ENCODE measurements at places on chromosomes 16 and 17. TPM values are rescaled to one million over a fixed set of nuclear protein-coding genes. Genes with fewer than 3 reads are reported as not detected.

DNA sequence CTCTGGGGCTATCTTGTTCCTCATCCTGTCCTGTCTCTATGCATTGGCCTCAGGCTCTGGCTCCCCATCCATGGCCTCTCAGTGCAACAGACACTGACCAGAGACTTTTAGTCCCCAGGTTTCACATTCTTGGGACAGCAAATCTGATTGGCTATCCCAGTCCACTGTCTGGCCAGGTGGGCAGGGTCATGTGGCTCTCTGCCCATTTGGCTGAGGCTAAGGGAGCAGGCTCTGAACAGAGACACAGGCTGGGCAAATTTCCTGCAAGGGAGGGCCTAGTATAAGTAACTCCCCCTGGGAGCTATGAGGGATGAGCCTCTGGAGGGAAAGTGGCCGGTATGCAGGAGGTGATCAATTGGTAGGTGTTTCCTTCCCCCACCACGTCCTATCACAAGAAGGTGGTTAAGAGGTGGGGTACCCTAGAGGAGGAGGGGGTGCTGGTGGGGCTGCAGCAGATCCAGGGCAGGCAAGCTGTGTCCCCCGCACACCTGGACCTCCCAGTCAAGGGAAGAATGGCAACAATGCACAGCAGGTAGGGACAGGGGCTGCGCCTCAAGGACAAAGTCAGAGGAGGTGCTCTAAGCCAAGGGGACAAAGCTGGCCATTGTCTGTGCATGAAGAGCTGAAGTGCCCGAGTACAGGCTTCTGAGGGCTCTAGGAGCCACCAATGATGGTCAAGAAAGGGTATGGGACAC is 13.2 kb downstream of the XYLT2 start:
- DNase-seq, result no peak

C1QTNF8 gene
- total RNA-seq, result not detected

- no peak for DNase-seq
These were observed 271.3 kb upstream of the ZFHX3 start for GRCh38 chr16:73319261-73319660.

MYOCD gene
- 20.5 TPM for total RNA-seq

GRCh38 chr17:56125830-56126819 is 27.1 kb upstream of the ANKFN1 start:
- no peak for DNase-seq

GRCh38 chr16:1787322-1788094 is 4.7 kb downstream of the NUBP2 start:
- DNase-seq, result peak; percentile 16

DNA sequence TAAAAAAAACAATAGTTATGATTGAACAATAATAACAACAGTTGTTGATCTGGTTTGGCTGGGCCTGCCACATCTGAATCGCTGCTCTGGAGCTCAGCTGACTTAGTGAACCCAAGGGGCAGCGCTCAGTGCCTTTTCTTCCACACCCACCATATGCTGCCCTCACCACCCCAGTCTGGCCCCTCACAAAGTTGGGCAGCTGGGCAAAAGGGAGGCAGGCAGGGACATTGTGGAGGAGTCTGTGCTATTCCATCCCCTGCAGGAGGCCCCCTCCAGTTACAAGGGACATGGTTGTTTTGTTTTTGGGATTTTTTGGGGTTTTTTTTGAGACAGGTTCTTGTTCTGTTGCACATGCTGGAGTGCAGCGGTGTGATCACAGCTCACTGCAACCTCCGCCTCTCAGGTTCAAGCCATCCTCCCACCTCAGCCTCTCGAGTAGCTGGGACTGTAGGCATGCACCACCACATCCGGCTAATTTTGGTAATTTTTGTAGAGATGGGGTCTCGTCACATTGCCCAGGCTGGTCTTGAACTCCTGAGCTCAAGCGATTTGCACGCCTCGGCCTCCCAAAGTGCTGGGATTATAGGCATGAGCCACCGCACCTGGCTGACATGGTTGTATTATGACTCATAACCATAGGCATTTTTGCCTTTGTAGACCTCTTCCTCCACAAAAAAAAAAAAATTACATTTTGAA is 8.6 kb upstream of the PECAM1 start:
- DNase-seq, result no peak

GRCh38 chr16:77468831-77469230 is 34.0 kb upstream of the ADAMTS18 start:
- DNase-seq, result no peak

DNA sequence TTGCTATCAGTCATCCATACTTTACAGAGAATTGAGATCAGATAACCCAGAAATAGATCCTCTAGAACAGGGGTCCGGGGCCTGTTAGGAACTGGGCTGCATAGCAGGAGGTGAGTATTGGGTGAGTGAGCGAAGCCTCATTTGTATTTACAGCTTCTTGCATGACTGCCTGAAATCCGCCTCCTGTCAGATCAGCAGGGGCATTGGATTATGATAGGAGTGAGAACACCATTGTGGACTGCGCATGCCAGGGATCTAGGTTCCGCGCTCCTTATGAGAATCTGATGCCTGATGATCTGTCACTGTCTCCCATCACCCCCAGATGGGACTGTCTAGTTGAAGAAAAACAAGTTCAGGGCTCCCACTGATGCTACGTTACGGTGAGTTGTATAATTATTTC is 13.0 kb upstream of the SCIMP start:
- no peak for DNase-seq

DNA sequence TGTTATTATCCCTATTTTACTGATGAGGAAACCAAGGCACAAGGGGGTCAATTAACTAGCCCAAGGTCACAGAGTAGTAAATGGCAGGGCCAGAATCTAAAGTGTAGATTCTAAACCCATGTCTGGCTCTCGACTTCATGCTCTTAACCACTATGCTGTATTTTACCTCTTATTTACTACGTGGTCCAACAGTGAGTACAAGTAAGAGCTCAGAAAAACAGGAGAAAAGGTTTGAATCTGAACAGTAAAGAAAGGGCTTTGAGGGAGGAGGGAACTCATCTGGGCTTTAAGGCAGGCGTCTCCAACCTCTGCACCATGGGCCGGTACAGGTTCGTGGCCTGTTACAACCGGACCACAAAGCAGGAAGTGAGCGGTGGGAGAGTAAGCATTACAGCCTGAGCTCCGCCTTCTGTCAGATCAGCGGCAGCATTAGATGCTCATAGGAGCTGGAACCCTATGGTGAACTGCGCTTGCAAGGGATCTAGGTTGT is 62.9 kb downstream of the SMURF2 start:
- DNase-seq, result no peak

RMI2 gene
- total RNA-seq, result 46.3 TPM

DNA sequence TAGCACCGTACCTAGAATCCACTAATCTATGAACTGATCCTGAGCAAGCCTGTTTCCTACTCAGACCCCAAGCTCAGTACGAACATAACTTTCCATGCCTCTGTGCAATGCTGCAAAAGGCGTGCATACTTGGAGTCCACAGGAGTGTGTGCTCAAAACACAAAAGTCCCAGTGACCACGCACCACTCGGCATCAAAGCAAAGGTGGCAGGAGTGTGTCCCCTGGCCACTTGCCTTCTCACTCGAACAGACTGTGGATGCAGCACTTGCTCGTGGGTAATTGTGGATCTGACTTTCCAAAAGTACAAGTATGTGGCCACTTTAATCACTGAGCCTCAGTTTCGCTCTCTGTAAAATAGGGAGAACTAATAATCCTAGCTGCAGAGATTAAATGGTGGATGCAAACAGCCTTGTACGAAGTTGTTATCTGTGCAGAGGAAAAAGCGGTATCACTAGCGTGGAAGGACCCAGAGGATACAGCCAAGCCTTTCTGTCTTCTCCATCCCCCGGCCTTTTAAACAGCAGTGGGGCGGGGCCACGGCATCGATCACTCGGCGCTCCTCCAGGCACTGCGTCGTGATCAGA is 311 bp upstream of the KDM8 start:
- DNase-seq, result peak; percentile 94

LYRM9 gene
- total RNA-seq, result 2.9 TPM

DNA sequence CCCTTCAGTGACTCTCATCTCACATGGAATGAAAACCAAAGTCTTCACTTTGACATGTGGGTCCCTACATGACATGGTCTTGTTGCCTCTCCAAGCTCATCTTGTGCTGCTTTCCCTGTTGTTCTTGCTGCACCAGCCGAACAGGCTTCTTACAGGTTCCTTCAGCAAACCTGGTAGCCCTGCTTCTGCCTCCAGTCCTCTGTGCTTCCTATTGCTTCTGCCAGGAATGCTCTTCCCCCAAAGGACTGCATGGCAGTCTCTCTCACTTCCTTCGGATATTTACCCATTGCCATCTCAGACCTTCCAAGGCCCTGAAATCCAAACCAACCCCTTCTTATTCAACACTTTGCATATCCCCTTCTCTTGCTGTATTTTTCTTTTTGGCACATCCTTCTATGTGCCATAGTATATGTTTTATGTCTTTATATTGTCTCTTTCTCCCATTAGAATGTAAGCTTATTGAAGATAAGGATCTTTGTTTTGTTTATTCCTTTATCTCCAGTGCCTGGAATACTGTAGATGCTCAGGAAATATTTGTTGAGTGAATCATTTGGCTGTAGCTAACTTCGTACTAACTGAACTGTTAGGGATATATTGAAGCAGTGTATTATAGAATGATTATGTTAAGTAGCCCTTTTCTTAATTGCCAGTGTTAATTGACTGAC is 57.9 kb upstream of the SLC12A3 start:
- no peak for DNase-seq

- no peak for DNase-seq
These were observed 56.9 kb downstream of the TIMM22 start for GRCh38 chr17:1053661-1054360.

GRCh38 chr16:4048481-4048880 is 67.8 kb downstream of the ADCY9 start:
- DNase-seq, result no peak

- no peak for DNase-seq
These were observed 59.2 kb downstream of the BMERB1 start for GRCh38 chr16:15493466-15494180.

STAT5B gene
- total RNA-seq, result 38.4 TPM

GRCh38 chr17:74972107-74972972 is at the start of gene HID1:
TSS of gene HID1 (minus strand) at chr17:74972759. CDS start at chr17:74972656, 103 bp downstream.
- DNase-seq, result peak; percentile 81

DNA sequence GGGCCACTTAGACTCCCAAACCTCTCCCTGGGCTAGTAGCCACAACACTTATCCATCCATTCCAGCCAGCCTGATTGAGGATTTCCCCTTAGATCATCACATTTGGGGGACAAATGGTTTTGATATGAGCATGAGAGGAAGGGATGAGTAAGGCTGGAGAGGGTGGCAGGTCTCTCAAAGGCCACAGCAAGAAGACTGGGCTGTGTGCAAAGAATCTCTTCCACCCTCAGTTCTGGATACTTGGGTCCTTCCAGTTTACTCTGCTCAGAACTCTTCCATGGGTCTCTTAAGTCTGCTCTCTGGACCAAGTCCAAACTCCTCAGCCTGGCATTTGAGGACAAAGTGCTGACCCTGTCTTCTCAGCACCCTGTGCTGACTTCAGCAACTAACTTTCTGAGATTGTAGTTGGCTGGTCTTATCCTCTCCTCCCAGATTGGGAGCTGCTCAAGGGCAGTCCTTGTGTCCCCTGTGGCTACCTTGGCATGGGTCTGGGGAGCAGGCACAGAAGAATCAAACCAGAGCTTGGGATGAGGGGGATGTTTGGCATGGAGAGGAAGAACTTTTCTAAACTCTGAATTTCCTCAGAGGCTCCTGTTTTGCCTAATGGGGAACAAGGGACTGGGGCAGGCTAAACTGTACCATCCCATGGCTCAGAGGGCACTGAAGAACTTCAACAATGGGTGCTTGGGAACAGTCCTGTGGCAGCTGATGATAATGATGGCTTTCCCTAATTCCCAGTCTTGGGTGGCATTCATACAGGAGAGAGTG is 3.1 kb upstream of the NFATC3 start:
- DNase-seq, result no peak

GPR139 gene
- total RNA-seq, result not detected

DNA sequence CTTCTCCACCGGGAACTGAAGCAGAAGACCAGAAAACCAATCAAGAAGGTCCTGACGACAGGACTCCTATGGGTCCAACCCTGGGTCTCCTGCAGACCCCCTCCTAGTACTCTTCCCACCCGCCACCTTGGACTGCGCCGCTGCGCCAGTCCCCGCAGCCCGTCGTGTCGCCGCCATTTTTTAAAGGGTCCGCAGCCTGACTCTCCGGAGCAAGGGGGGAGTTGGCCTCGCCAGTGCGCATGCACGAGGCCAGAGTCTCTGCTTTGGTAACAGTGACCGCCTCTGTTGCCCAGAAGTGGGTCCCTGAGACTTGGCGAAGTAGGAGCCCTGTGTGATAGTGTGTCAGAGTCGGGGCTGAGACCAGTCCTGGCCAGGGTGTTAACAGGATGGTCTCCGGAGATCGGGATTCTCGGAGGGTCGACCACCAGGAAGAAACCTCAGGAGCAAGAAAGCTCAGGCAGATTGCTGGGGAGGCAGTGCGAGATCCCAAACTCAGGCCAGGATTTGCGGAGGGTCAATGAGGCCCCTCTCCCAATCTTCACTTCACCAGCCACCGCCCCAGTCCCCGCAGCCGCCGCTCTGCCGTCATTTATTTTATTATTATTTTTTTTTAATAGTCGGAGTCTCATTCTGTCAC is 612.5 kb downstream of the KCNJ18 start:
- DNase-seq, result no peak

- peak; percentile 34 for DNase-seq
These were observed 246.2 kb downstream of the KATNIP start for GRCh38 chr16:27795992-27796614.

GRCh38 chr16:72978212-72978611 is 69.7 kb downstream of the ZFHX3 start:
- DNase-seq, result no peak

P2RX5 gene
- total RNA-seq, result 0.93 TPM

- no peak for DNase-seq
These were observed 20.6 kb downstream of the MPRIP start for GRCh38 chr17:17062866-17063265.

DNA sequence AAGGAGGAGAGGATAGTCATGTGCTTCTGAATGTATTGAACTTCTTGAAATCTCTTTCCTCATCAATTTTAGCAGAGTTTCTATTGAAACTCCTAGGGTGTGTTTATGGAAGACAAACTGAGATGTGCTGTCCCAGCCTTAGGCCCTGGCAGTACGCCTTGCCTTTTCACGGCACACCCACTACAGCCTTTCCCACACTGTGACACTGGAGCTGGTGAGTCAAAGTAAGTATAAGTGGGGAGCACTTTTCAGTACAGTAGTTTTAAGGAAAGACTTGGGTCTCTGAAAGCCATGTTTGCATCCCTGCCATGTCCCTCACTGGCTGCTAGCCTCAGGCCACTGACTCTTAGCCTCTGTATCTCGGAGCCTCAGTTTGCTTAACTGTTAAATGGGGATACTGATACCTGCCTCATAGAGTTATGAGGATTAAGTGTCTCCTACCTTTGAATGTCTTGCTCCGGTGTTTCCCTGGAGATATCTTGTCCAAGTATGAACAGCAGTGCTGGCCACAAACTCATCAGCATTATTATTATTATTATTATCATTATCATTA is 144.7 kb upstream of the CRHR1 start:
- DNase-seq, result no peak

PRCD gene
- total RNA-seq, result 0.29 TPM

CRHR1 gene
- total RNA-seq, result not detected

DNA sequence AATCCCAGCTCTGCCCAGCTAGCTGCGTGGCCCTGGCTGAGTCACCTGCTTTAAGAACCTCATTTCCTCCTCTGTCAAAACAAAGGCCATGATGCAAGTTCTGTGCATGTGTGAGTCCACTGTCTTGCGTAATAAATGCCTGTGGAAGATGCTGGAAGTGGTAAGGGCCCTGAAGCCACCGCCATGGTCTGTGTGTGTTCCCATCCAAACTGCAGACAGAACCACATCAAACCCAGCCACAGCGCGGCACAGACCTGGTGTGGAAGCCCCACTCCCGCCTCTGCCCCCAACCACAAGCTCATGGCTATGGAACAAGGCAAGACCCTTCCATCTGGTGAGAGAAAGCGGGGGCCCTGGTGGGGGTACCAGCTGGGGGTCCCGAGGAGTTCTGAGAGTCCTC is 26.0 kb downstream of the NECAB2 start:
- DNase-seq, result no peak

Data from colonic mucosa (tissue), 4 donors.